Activated naive CD8-positive, alpha-beta T cell treated with anti-CD3 and anti-CD28 coated beads, Interleukin-2, amount 10 ng/mL, durations not matched to agents 7 days and 5 days (primary cell): ENCODE measurements at places on chromosomes 12 and 14.

DNA sequence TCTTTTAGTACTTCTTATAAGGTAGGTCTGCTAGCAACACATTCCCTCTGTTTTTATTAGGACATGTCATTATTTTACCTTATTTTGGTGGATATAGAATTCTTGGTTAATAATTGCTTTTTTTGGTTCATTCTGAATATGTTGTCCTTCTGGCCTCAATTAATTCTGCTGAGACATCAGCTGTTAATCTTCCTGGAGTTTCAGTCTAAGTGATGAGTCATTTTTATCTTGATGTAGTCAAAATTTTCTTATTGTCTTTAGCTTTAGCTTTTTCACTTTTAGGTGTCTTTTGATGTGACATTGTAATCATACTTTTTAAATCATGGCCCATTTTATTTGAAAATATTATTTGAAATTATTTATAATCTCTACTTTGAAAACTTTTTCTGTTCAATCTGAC lies 104.9 kb upstream of the PMCH start:
- no peak for DNase-seq

GRCh38 chr12:128073937-128074336 lies 193.0 kb upstream of the TMEM132C start:
- no peak for DNase-seq

DNA sequence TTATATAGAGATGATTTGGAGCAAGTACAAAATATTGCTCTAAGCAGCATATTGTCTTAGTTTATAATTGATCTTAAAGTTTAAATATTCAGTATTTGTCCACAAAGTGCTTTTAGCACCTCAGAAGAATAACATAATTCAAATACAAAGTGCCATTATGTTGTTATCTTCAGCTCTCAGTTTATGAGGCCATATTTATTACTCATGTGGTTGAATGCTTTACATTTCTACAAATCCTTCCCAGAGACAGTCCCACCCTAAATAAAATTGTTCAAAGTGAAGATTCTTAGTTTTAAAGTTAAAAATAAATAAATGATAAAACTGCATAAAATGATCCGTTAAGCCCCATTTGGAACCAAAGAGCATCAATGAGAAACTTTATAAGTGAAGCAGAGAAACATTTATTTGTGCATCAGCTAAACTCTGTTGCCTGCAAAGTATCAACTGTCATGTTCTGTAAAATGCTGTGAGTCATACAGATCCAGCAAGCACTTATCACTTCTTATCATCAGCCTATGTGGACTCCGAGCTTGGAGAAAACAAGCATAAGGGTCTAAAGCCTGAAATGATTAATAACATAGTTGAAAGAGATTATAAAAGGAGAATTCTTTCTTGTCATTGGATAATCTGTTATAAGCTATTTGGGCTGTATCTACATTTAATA lies 218.9 kb downstream of the ADAMTS20 start:
- no peak for DNase-seq

DNA sequence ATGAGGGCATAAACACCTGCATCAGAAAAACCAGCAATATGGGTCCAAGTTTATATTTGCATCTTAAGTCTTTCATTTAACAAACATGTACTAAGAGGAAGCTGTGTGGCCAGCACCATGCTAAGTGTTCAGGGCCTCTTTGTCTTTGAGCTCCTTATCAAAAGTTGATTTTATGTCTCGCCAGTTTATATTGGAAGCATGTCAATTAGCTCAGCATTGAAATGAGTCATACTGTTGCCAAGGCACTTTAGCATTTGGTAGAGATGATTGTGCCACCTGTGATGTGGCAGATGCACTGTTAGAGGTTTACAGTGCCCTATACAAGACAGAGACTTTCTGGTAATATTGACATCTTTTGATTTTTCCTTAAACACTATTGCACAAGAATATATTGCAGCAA lies 68.5 kb downstream of the BHLHE41 start:
- no peak for DNase-seq

GRCh38 chr14:57364659-57365450 lies 25.5 kb upstream of the NAA30 start:
- DNase-seq: no peak

- no peak for DNase-seq
Measured at GRCh38 chr14:90517076-90517841, 120.4 kb downstream of the CALM1 start.

DNA sequence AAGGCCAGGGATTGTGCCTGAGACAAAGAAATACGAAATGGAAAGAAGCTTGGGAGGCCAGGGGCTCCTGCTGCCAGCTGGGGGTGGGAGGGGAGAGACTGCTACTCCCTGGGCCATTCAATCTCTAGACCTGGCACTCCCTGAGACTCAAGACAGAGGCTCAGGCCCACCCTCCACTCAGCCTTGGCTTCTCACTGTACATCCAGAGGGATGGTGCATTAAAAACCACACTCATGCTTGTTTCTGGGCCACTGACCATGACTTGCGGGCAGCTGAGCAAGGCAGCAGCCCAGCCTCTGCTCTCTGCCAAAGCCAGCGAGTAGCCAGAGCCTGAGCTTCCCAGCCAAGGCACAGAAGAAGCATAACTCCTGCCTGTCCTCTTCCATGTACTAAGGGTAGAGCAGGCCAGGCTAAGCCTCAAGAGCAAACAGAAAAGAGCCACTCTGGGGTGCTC lies 41.5 kb downstream of the PITPNM2 start:
- no peak for DNase-seq

- DNase-seq: no peak
Measured at GRCh38 chr14:93655078-93655750, 133.1 kb downstream of the PRIMA1 start.

GRCh38 chr12:46438719-46439319 lies 66.2 kb upstream of the SLC38A2 start:
- no peak for DNase-seq

DNA sequence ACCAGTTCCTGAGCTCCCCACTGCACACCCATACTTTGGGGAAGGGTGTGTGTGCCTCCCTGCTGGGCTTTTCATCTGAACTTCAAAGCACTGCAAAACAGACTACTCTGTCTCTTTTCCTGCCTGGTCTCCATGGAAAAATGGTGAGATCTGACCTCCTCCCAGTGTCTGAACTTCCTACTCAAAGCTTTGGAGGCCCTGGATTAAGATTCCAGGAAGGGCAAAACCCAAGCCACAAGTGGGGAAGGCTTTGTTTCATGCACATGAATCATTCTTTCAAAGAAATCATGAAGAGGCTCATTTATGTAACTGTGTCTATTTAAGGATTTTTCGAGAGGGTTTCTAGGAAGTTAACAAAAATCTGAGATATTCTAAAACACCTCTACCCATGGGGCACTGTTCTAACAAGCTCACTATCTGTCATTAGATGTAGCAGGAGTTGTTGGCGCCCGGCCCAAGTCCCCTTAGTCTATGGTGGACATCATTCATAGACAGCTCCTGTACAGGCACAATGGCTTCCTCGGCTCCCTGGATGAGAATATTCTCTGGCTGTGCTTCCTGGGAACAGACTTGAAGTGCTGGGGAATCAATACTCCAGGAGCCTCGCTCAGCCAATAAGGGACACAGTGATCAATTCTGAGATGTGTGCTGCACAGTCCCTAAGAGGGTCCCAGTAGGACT lies 224.0 kb downstream of the KTN1 start:
- DNase-seq: no peak

DNA sequence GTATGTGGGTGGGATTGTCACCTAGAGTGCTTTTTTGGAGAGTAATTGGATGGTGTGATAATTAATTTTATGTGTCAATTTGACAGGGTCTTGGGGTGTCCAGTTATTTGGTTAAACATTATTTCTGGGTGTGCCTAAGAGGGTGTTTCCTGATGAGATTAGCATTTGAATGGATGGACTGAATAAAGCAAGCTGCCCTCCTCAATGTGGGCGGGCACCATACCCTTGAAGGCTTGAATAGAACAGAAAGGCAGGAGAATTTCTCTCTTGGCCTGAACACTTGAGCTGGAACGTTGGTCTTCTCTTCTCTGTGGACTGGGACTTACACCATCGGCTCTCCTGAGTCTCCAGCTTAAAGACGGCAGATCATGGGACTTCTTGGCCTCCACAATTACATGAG lies 28.8 kb upstream of the TCL1B start:
- DNase-seq: no peak

GRCh38 chr14:61866932-61867920 lies 105.0 kb downstream of the SNAPC1 start:
- DNase-seq: no peak
